Small intestine (tissue), 16 donors: ENCODE measurements at places on chromosomes 3 and 15.

- peak; percentile 68 for DNase-seq
Observed at GRCh38 chr15:100596792-100597191, 5.2 kb downstream of the LINS1 start.

DNA sequence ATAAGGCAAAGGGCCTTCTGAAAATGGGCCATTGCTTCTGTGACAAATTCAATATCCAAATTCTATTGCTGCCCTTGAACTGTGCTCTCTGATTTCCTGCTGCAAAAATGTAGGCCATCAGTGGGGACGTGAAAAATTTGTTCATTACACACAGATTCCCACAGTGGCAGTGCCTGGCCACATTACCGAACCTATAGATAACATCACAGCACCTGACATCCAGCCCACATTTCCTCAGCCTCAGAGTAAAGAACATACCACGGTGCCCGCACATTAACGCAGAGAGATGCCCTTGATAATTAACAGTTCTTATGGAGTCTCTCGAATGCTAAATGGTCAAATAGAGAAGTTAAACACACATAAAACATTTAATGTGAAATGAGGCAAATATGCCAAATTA, 931.6 kb upstream of the CFAP20DC start:
- peak; percentile 3 for DNase-seq

DNA sequence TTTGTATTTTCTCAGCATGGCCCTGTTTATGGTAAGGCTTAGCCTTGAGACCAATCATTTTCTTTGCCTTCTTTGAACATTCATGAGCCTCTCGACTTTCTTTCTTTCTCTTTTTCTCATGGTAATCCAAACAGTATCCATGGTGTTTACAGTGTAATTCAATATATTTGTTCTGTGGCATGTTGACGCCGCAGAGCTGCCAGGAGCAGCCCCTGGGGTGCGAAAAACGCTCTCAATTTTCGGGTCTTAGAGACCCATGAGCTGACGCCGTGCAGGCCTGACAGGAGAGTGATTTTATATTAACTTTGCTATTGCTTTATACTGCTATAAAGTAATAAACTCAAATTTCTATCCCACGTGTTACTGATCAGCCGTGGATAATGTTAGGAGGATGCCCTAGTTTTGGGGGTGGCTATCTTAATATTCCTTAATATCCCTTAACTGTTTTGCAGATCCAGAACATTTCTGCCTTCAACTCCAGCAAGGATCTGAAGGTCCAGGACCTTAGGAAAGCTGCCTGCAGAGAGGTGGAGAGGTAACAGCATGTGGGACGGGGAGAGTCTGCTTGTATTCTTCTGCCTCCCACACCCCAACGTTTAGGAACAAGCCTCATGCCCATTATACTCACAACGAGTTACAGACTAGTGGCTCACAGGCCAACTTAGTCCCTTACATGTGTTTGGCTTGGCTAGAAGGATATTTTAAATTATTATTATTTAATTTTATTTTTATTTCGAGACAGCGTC, 29.3 kb upstream of the MYO1E start:
- no peak for DNase-seq

DNA sequence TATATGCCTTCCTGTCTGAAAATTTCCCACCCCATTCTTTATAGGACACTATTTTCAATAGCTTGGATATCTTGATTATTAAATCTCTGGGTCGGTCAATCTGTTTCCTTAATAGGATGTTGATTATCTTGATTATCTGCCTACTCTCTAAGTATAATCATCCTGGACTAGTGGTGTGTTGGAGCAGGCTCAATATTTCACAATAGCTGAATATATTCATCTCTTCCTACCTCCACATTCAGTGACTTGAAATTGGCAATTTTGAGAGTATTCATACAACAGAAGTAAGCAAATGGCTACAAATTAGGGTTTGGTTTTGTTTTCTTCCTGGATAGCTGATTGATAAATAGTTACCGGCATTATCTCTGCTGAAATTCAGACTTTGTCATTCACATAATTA, 1162.6 kb downstream of the ROBO1 start:
- DNase-seq, result no peak

DNA sequence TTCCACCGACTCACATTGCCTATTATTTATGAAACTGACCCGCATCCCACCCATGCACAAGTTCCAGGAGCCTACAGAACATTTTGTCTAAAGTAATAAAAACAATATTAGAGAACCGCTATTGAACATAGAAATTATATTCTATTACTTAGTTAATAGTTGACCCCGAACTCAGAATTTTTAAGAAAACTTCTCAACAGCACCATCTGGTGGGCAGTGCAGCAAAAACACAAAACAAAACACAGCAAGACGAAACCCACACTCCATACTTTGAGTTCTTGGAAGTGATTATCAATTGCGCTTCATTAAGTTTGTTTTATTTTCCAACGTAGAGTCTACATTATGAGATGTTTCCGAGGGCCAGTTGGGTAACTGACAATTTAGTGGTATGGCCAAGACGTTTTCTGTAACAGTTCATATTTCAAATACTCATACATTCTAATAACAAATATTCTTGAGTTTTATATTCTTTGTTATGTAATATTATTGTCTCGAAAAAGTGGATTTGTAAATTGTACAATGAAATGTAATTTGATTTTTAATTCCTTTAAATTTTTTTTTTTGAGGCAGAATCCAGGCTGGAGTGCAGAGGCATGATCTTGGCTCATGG, 24.0 kb upstream of the C3orf70 start:
- DNase-seq, result peak; percentile 68

GRCh38 chr3:190430906-190431305, 18.8 kb downstream of the TMEM207 start:
- DNase-seq, result no peak

DNA sequence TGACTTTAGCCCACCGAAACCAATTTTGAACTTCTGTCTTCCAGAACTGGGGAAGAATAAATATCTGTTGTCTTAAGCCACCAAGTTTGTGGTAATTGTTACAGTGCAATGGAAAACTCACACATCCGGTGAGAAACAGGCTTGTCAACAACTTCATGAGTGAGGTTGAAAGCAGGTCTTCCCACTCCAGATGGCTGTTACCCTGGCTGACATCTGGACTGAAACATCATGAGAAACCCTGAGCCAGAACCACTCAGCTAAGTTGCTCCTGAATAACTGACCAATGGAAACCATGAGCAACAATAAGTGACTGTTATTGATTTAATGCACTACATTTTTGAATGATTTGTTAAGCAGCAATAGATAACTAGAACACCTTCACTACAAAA, 10.3 kb downstream of the ACSBG1 start:
- DNase-seq, result no peak

- no peak for DNase-seq
Observed at GRCh38 chr3:156787001-156787400, 39.2 kb upstream of the LEKR1 start.

DNA sequence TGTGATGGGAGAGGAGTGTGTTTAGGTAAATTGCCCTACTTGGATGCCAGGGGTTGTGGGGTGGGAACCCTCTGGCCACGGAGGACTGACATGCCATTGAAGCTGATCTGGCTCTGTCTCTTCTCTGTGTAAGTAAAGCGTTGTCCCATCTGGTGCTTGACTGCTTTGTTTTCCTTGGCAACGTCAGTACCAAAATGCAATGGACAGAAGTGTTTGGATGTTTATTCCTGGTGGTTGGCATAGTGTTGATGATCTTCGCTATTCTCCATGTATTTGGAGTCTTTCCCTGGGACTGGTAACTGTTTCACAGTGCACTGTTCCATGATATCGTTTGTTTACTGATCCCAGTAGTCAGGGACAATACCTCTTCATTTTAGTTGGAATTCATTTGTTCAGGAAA, 130.5 kb upstream of the MCTP2 start:
- DNase-seq, result no peak

- DNase-seq, result no peak
Observed at GRCh38 chr3:72143322-72143721, 358.4 kb upstream of the PROK2 start.

GRCh38 chr3:67686069-67686468, 31.7 kb upstream of the SUCLG2 start:
- no peak for DNase-seq

GRCh38 chr3:53811143-53811927, 34.9 kb downstream of the CHDH start:
- DNase-seq, result no peak

DNA sequence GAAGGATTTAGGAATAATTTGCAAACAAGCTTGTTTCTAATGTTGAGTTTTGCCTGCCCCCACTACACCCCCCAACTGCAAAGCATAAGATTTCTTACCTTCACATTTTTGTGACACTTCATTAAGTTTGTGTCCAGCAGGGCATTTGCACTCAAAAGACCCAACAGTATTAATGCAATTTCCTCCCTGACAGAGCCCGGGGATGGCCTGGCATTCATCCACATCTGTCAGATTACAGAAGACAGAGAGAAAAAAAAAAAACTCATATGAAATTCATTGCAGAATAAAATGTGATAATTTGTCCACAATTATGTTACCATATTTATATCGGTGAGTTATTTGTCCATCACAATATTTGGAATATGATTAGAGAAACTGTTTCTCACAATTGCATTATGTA, 111.5 kb downstream of the FBN1 start:
- DNase-seq, result no peak

DNA sequence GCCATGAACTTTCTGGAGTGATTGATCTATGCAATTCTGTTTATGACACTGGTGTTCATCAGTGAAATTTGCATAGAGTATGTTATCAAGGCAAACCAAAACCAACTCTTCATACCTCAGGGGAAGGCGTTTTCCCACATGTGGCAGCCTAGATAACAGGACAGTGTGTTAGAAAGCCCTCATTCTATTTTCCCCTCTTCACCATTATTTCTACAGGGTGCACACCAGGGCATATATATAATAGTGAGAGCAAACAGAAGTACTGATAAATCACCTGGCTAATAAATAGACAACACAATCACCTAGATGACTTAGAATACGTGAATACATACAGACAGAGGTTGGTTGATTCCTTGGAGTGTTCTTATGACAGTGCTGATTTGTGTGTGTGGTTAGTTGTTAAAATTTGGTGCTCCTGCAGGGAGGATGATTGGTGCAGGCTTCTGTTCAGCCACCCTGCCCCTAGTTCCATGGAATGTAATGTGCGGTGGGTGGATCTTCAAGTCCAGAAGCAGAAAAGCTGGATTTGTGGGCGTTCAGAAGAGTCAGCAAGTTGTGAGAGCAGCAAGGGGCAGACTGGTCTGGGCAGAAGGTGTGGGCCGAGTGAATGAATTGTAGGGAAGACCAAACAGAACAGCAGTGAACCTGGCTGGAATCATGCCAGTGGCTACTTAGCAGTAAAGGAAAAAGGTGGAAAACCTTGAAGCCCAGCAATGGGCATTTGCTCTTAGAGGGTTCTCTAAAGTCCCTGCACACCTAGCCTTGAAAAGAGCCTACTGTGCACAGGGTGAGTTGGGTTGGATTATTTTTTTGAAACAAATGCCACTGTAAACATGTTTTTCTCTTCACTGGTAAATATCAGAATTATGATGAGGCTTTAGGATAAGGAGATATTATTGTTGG, 11.7 kb upstream of the RARRES1 start:
- no peak for DNase-seq

GRCh38 chr15:38554354-38554753, 10.3 kb downstream of the RASGRP1 start:
- no peak for DNase-seq

DNA sequence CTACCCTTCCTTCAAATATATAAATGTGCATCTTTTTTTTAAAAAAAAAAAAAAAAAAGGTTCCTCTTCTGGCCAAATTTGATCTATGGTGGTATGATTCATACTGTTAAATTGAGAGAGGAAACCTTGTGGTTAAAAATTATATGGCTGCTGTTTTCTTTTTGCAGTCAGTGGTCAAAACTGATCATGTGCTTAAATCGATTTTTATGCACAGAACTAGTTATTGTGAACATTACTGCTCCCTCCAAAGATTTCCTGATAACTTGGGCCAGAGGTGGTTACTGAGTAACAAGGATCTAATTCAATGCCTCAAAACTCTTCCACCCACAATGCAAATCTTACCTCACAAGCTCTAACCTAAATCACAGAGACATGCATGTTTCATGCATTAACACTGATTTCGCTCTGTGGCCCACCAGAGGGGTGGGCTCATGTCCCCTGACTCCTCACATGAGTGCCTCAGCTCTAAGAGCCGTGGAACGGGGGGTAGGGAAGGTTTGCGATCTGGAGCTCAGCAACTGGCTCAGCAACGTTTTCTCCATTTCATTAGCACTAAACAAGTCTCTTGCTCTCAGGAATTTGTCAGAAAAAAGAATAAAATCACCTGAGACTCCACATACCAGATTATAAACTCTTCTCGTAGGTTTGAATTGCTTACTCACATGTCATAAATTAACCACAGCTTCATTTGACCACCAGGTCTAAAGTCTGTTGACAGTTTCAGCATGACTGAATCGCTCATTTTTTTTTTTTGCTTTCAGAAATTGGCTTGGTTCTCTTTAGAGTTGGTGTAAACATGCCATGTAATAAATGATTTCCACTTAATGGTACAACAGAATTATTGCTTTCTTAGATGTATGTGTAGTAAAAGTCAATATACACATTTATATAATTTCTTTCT, 280.4 kb downstream of the CD47 start:
- peak; percentile 67 for DNase-seq

DNA sequence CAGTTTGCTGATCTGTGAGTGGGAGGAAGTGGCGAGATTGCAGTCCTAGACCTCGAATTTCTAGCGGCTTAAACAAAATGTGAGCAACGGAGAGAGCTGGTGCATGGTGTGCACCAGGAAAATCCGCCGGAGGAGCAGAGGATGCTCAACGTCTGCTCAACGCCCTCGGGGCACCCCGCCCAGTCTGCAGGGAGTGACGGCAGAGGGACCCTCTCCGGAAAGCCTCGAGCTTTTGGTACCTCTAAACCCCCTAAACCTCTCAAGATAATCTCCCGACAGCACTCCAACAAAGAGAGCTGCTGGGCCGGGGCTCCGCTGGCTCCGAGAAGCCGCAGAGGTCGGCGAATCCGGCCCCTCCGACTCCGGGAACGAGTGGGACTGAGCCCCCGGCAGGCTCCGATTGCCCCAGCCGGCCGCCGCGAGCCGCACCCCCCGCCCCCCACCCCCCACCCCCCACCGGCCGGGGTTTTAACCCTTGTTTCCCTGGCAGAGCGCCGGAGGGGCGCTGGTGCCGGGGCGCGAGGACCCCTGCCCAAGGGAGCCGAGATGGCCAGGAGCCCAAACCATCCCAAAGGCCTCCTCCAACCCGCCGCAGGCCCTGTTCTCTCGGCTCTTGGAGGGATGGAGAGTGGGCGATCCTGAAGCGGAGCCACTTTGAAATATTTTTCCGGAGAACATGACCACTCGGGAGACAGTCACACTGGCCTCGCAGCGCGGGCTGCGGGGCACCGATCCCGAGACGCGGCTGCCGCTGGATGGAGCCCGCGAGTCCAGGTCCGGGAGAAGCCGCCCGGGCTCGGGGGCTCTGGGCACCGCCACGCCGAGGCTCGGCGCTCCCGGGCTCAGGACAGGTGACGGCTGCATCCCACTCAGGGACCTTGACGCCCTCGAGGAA, 1.5 kb downstream of the MEGF11 start:
- DNase-seq, result peak; percentile 75
